ENCODE measurements at places on chromosomes 2 and 18. TPM values are rescaled to one million over a fixed set of nuclear protein-coding genes. Genes with fewer than 3 reads are reported as not detected.

DNA sequence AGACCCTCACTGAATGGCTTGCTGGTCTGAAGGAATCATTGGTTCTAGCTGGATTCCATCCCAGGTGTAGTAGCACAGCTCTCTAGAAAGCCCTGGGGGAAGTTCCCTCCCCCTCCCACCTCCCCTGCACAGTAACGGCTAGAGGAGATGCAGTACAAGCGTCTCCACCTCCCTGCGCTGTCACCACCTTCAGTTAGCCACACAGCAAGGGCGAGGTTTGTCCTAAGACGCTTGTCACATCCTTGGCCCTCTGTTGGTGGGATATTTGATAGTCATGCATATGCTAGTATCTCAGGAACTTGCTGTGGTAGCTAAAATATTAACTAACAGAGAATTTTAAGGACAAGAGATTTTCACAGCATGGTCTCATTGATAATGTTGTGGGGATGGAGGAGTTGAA lies 19.4 kb downstream of the TRAPPC12 start:
- no peak for DNase-seq

Gene TMEM247
- total RNA-seq, result not detected

Gene IL1R2
- not detected for total RNA-seq

DNA sequence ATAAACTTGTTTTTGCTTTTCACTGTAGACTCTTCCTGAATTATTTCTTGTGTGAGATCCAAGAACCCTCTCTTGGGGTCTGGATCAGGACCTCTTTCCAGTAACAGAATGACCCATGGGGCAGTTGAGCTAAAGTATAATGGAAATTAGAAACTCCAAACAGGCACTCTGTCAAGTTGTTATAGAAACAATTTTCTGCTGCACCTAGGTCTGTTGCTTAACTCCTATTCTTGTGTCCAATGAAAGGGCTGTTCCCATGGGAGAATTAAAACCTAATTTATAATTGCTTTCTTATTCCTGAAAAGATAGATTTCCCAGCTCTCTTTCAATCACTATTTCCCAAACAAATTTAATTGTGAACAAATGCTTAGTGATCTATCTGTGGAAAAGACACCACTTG lies 1341.3 kb upstream of the PIK3C3 start:
- no peak for DNase-seq

- no peak for DNase-seq
Observed at GRCh38 chr2:58137856-58138255, 91.2 kb downstream of the VRK2 start.

- DNase-seq, result peak; percentile 18
Observed at GRCh38 chr2:60554646-60555065, 1.2 kb upstream of the BCL11A start.

Gene CCDC121
- 1.4 TPM for total RNA-seq

DNA sequence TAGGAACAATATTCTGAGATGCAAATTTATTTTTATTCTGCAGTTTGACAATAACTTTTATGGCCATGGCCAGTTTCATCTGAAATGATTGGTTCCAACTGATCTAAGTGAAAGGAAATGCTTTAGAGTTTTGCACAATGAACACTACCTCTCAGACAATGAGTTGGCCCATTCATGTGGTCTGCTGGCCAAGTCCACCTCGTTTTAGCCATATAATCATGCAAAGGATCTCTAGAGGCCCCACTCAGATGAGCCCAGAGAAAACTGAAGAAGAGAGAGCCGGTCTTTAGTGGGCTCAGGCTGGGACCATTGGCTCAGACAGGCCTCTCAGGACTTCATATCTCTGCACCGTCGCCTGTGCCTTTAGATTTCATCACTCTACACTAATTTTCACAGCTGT lies 254.7 kb downstream of the MREG start:
- peak; percentile 34 for DNase-seq

Gene SKA1
- 37.5 TPM for total RNA-seq

GRCh38 chr2:212990697-212991096 lies 160.7 kb downstream of the IKZF2 start:
- DNase-seq, result no peak

- DNase-seq, result no peak
Observed at GRCh38 chr2:127535918-127536317, 435 bp downstream of the MYO7B start.

DNA sequence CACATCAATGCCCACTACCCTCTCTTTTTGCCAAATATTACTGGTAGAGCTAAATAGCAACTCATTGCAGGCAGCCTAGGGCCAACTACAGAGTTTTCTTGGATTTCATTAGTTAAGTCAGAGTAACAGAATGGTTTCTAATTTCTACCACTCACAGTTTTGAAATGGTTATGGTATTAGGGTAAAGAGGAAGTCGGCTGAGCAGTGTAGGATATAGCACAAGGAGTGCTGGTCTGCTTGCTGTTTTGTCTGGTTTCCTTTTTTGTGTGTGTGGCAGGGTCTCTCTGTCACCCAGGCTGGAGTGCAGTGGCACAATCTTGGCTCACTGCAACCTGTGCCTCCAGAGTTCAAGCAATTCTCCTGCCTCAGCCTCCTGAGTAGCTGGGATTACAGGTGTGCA lies 289.2 kb upstream of the CCDC68 start:
- DNase-seq, result no peak

Gene SESTD1
- total RNA-seq, result 7.1 TPM

Gene COL4A4
- total RNA-seq, result 0.89 TPM

- peak; percentile 64 for DNase-seq
Observed at GRCh38 chr2:231425811-231426703, 30.5 kb downstream of the B3GNT7 start.

Gene PLB1
- total RNA-seq, result 1.5 TPM

DNA sequence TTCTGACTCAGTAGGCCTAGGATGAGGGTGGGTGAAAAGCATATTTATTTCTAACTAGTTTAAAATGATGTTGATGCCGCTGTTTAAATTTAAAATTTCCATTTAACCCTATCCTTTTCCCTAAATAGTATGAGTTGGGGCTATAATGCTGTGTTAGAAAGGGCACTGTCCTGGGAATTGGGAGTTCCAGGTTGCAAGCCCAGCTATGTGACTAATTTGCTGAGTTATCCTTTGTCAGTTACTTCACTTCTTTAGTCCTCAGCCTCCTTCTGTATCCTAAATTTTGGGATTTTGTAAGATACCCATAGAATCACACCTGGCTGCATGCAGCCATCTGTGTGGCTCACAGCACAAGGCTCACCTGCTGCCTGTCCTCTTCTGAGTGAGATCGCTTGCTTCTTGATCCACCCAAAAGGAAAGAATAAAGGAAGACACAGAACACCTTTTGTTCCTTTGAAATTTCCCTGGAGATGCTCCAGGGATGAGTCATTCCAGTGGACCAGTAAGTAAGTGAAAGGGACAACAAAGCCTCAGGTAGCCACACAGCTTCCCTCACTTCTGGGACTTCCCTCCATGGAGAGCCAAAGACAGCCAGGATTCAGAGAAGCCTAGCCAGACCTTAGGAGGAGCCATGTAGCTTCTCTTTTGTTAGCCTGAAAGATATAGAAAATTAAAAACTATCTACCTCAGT lies 97.2 kb downstream of the DTNA start:
- DNase-seq, result peak; percentile 18

Gene C2orf15
- total RNA-seq, result 0.39 TPM

Gene ASB18
- total RNA-seq, result not detected

Gene CHRND
- not detected for total RNA-seq

Gene CRYBA2
- total RNA-seq, result not detected

- peak; percentile 74 for DNase-seq
Observed at GRCh38 chr2:195543902-195544894, 112.8 kb upstream of the SLC39A10 start.

Gene COBLL1
- total RNA-seq, result 12.5 TPM

Gene TNFRSF11A
- 1.3 TPM for total RNA-seq

DNA sequence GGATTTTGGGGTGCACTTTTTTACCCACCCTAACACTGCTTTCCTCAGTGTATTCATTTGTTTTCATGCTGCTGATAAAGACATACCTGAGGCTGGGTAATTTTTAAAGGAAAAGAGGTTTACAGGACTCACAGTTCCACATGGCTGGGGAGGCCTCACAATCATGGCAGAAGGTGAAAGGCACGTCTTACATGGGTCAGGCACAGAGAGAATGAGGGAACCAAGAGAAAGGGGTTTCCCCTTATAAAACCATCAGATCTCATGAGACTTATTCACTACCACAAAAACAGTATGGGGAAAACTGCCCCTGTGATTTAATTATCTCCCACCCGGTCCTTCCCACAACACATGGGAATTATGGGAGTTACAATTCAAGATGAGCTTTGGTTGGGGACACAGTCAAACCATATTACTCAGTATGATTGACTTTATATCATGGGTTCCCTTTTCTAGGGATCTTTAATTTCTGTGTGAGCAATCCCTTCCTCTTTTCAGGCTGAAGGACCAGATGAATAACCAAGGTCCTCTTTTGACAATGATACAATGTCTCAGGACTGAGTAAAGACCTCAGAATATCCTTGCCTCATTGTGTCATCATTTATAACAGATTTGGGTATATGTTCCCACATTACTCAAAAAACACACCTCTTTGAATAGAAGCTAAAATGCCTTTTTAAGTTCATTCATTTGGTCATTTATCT lies 100.1 kb upstream of the TRIB2 start:
- DNase-seq, result no peak

- DNase-seq, result no peak
Observed at GRCh38 chr2:165762723-165763122, 31.3 kb downstream of the GALNT3 start.

DNA sequence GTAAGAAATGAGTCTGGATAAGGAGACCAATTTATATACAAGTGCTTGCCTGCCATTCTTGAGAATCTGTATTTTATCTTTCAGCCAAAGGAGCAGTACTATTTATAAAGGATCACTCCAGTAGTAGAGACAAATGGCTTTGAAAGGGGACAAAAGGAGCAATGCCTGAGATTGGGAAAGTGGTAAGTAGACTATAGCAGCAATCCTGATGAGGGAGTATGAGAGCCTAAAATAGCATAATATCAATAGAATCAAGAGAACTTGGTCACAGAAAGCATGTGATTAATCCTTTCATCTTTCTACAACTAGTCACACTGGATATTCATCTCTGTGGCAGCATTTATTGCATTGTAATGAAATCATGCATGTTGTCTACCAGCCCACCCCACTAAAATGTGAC lies 20.2 kb downstream of the NRXN1 start:
- DNase-seq, result no peak

DNA sequence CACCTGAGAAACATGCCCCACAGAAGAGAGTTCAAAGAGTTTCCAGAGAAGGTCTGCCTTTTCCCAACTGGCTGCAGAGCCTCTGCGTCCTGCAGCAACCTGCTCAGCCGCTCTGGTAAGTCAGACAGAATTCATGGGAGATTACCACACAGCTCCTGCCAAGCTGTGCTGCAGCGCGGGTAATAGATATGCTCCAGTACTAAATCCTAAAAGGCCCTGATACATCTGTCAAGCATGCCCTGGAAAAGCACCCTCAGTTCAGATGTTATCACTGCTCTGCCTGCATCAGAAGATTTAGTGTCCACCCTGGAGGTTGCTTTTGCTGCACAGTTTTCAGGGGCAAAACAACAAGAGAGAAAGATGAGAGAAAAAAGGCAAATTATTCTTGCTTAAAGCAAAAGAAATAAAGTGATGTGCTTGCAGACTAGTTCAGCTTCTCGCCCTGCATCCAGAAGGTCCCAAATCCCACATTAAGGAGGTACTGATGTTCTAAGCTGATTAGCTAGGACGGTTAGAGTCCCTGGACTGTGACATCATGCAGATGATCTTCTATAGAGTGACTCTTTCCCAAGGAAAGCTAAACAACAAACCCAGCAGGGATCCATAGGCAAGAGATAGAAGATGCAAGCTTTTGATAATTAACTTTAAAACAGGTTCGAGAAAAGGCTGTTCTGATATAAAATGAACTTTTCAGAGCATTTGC lies 488.6 kb downstream of the BCL11A start:
- DNase-seq, result no peak

DNA sequence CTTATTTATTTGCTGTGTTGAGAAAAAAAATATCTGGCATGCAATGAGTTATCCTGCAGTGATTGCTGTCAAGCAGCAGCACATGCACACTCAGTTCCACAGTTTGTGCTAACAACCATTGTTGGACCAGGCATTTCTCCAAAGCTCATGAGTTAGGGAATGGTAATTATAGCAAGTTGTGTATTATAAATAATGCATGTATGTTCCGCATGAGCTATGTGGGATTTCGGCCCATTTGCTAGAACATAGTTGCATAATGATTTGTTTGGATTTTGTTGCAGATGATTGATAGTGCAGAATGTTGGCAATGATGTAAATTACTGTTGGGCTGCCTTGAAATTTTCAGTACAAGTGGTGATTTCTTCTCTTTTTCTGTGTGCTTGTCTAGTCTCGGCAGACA lies 10.7 kb downstream of the KCNJ3 start:
- no peak for DNase-seq

DNA sequence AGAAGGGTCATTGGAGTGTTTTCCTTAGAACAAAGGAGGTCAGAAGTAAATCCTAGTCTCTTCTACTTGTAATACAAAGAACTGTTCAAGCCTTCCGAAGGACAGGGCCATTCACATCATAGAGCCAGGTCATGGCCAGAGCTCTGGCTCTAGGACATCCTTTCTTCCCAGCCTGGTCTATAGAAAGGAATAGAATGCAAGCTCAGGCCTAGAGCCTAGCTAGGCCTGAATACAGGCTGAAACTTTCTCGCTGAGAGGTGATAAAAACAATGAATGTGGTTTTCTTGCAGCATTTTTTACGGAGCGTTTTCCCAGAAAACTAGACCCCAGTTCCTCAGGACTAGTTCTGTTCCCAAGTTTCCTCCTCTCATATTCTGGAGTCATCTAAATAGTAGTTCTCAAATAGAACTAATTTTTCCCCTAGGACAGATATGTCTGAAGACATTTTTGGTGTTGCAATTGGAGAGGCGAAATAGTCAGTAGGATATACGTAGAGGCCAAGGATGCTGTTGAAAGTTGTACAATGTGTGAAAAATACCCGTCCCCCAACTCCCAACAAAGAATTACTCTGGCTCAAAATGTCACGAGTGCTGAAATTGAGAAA lies 6.8 kb downstream of the UGT1A6 start:
- DNase-seq, result no peak

Gene CD8B2
- total RNA-seq, result 0.10 TPM

Gene CACNB4
- total RNA-seq, result 0.12 TPM

GRCh38 chr2:139685090-139685983 lies 905.1 kb upstream of the NXPH2 start:
- DNase-seq, result no peak

Gene PXDN
- total RNA-seq, result 115 TPM

DNA sequence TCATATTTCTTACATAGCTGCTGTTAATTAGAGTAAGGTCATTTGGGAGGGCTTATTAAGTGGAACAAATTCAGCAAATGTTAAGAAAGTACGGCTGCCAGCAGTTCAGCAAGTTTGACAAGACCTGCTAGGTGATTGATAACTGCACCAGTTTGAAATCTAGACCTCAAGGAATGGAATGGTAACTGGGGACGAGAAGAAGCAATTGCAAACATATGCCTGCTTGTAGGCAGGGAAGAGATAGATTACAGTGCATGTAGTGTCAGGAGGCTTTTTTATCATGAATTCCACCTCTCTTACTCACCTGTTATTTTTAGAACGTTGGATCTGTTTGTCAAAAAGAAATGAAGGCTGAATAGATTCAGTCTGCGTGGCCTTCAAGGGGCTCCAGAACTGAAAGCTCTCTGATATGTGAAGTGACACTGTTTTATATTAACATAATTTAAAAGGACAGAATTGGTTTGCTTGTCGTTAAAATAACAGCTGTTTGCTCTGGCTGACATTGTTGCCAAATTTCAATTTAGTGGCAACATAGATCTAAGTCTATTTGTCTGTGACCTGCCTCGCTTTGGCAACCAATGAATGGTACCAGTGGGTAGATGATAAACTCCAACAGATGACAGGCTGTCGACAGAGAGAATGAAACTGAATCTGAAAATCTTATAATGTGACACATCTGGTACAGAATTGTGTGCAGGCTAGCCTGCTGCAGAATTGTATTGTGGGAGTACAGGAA lies 199.3 kb downstream of the ZNF407 start:
- DNase-seq, result peak; percentile 77

- no peak for DNase-seq
Observed at GRCh38 chr18:72866442-72866900, 1.3 kb downstream of the NETO1 start.

Gene RTP5
- not detected for total RNA-seq
